ENCODE measurements at places on chromosomes 4 and X. TPM values are rescaled to one million over a fixed set of nuclear protein-coding genes. Genes with fewer than 3 reads are reported as not detected.

DNA sequence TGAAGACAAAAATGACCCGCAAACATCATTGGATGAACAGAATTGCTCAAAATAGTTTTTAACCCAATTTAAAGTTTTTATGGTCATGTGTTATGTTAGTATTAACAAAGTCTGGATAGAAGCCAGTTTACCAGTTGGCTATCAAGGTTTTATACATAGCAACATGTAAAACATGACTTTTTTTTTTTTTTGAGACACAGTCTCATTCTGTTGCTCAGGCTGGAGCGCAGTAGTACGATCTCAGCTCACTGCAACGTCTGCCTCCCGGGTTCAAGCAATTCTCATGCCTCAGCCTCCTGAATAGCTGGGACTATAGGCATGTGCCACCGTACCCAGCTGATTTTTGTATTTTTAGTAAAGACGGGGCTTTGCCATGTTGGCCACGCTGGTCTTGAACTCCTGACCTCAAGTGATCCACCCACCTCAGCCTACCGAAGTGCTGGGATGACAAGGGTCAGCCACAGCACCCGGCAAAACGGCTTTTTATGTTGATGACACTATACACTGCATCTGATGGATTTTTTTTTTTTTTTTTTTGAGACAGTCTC lies 3.4 kb downstream of the SAT1 start:
- H3K4me3 ChIP-seq, result no peak overlapping the region
- H3K36me3 ChIP-seq, result peaks cover 9% of the 10 kb centered on the region
- peaks cover 12% of the 10 kb centered on the region for H3K4me1 ChIP-seq
- peak; percentile 11 for DNase-seq
- H3K27ac ChIP-seq, result no peak overlapping the region

GRCh38 chrX:71178908-71179307 lies 34.3 kb downstream of the NLGN3 start:
- no peaks in the 10 kb centered on the region for H3K27me3 ChIP-seq
- H3K4me1 ChIP-seq, result no peaks in the 10 kb centered on the region
- H3K4me3 ChIP-seq, result no peak overlapping the region
- peak; percentile 67 for DNase-seq

DNA sequence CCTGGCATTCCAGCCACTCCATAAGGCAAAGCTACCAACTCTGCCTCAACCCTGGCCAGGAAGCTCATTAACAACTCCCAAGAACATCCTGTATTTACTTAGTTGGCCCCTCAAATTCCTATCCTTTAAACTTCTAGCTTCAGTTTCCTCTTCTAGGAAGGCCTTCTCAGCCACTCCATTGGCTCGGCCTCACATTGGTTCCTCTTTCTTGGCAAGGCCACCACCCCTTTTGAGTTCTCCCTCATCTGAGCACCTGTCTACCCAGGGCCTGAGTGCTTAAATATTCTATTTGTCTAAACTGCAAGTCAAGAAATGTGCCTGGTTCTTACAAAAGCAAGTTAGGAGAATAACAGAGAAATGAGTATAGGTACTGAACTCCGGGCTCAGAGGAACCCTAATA lies 10.0 kb downstream of the SMC1A start:
- DNase-seq, result no peak
- no peak overlapping the region for H3K27ac ChIP-seq
- no peaks in the 10 kb centered on the region for H3K4me1 ChIP-seq
- no peaks in the 10 kb centered on the region for H3K36me3 ChIP-seq
- no peak overlapping the region for H3K4me3 ChIP-seq

DNA sequence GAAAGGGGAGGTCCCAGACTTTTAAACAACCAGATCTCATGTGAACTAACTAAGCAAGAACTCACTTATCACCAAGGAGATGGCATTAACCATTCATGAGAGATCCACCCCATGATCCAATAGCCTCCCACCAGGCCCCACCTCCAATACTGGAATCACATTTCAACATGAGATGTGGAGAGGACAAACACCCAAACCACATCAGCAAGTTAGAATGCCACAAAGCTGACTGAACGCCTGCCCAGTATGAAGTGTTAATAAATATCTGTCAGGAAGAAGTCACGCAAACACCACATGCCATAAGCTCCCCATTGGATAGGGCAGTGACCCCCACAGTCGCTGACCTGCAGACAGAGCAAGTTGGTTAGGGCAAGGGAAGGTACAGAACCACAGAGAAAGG lies 14.3 kb downstream of the SLC10A6 start:
- DNase-seq, result no peak
- no peaks in the 10 kb centered on the region for H3K36me3 ChIP-seq
- no peaks in the 10 kb centered on the region for H3K27me3 ChIP-seq
- H3K4me3 ChIP-seq, result no peak overlapping the region
- no peak overlapping the region for H3K27ac ChIP-seq
- no peaks in the 10 kb centered on the region for H3K4me1 ChIP-seq

YIPF7 gene
- not detected for polyA plus RNA-seq
